HEK293T (cell line): ENCODE measurements at places on chromosomes 5 and 9.

- no peak for DNase-seq
Observed at GRCh38 chr9:15755660-15756059, 202.8 kb downstream of the CCDC171 start.

- DNase-seq = no peak
Observed at GRCh38 chr9:16725066-16725465, 145.4 kb downstream of the BNC2 start.

- no peak for DNase-seq
Observed at GRCh38 chr5:158305861-158306260, 446.9 kb upstream of the CLINT1 start.

- DNase-seq = peak; percentile 20
Observed at GRCh38 chr5:84816746-84817547, 432.3 kb upstream of the EDIL3 start.

DNA sequence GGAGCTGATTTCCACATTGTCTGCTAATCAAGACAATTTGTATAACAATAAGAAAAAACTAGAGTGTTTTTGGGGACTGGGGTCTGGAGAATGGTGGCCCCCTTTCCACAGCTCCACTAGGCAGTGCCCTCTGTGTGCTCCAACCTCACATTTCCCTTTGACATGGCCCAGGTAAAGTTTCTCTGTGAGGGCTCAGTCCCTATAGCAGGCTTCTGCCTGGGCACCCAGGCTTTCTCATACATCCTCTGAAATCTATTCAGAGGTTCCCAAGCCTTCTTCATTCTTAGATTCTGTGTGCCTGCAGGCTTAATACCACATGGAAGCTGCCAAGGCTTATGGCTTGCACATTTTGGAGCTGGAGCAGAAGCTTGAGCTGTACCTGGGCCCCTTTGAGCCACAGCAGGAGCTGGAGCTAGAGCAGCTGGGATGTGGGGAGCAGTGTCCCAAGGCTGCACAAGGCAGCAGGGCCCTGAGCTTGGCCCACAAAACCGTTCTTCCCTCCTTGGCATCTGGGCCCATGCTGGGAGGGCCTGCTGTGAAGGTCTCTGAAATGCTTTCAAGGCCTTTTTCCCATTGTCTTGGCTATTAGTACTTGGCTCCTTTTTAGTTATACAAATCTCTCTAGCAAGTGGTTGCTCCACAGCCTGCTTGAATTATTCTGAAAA, 49.1 kb upstream of the VPS13A start:
- DNase-seq = no peak

GRCh38 chr5:41722359-41722950, 147.8 kb downstream of the OXCT1 start:
- no peak for DNase-seq

DNA sequence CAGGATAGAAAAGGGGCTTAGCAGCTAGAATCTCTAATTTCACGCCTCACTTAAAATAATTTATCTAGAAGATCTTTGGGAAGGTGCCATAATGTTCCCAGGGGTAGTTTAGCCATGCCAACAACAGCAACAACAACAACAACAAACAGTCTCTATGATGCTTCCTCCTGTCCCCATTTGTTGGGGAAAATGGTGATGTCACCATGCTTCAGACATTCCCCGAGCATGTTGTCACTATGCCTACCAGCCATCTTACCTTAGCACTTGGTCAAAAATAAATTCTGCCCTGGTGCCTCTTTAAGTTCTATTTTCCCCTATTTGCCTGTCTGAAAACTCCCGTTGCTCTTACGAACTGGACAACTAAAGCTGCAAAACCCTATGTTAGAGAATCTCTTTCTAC, 76.6 kb downstream of the KCNN2 start:
- no peak for DNase-seq

GRCh38 chr5:168176251-168176650, 115.2 kb upstream of the WWC1 start:
- DNase-seq = no peak
